ENCODE measurements at places on chromosomes 3 and 15. TPM values are rescaled to one million over a fixed set of nuclear protein-coding genes. Genes with fewer than 3 reads are reported as not detected.

The SEMA3F gene
- 45.4 TPM for polyA plus RNA-seq

The GXYLT2 gene
- polyA plus RNA-seq = 16.0 TPM

The HRG gene
- polyA plus RNA-seq = 0.24 TPM

The GNAT1 gene
- polyA plus RNA-seq = not detected
